Astrocyte of the cerebellum (primary cell): ENCODE measurements at places on chromosomes 5 and 9.

DNA sequence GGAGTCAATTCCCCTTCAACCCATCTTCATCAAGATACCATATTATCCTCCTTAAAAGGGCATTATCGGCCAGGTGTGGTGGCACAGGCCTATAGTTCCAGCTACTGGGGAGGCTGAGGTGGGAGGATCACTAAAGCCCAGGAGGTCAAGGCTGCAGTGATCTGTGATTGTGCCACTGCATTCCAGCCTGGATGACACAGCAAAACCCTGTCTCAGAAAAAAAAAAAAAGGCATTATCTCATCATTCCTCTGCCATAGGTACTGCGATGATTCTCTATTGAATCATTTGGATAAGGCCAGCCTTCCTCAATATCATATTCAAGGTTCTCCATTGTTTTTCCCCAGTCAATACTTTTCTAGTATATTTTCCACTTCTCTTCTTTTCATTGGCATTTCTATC lies 39.2 kb upstream of the RAB3C start:
- no peak for DNase-seq

- no peak for DNase-seq
Measured at GRCh38 chr9:32606811-32607210, 28.7 kb downstream of the TAF1L start.

- DNase-seq, result no peak
Measured at GRCh38 chr5:87340716-87341115, 72.0 kb downstream of the CCNH start.

- no peak for DNase-seq
Measured at GRCh38 chr5:5026409-5026785, 113.7 kb upstream of the ADAMTS16 start.

GRCh38 chr5:177275883-177276282 lies 27.6 kb downstream of the RAB24 start:
- no peak for DNase-seq

DNA sequence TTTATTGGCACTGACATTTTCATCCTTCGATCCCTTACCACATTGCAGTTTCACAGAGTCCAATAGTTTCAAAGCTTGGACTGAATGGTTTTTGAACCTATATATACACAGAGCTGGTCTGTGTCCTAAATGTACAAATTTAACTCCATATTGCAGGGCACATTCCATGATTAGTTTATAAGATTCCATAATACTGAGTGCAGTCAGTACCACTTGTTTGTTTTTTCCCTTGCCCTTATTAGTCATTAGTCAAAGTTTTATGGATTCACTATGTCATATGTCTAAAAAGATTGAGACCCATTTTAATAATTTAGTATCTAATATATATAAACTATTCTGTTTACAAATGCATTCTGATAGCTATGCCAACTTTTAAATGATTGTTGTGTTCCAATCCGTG lies 654.8 kb upstream of the MEF2C start:
- DNase-seq, result no peak

DNA sequence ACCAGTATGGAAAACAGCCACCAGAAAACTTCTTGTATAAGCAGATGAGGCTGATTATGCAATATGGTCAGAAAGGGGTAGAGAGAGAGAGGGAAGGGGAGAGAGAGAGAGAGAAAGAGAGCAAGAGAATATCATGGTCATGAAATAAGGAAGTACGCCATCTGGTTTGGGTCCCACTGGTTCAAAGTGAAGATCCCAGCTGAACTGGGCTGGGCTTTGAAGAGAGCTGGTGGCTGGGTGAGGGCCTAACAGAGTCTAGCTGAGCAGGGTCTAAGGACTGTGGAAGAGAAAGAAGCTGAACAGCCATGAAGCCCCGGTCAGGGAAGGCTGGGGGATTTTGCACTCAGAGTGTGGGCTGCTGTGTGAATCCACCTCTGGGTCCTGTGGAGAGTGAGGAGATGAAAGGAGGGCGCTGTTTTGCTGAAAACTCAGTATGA lies 14.6 kb downstream of the TRIM14 start:
- DNase-seq, result no peak

DNA sequence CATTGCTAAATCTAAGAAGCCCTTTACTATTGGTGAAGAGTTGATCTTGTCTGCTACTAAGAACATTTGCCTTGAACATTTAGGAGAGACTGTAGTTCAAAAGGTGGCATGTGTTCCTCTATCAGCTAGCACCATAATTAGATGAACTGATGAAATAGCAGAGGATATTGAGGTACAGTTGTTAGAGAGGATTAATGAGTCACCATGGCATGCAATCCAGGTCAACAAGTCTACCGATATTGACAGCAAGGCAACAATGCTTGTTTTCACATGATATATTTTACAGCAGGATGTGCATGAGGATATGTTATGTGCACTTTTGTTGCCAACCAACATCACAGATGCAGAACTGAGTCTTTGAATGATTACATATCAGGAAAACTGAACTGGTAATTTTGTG lies 134.3 kb upstream of the CDH9 start:
- DNase-seq, result no peak

DNA sequence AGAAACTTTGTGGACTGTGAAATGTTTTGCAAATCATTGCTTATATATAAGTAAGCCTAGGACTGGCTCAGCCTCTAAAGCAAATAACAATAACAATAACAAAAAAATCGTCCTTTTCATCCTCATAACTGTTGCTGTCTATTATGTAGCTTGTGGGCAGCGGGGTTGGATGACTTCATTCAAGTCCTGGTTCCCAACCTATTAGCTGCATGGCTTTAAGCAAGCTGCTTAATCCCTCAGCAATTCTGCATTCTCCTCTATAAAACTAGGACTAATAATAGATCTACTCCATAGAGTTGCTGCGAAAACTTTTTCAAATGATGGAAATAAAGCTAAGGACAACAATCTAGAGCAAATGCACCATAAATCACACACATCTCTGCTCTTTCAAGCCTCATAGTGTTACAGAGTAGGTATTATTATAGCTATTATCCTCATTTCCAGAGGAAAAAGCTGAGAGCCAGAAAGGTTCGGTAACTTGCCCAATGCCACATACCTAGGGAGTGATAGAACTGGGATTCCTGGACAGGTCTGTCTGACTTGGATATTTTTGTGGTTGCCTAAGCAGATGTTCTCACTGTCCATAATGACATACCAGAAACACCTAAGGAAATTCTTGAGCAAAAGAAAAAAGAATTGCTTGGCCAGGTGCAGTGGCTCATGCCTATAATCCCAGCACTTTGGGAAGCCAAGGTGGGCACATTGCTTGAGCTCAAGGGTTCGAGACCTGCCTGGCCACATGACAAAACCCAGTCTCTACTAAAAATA lies 98.8 kb upstream of the ADRA1B start:
- no peak for DNase-seq

GRCh38 chr9:92147030-92147851 lies 32.0 kb upstream of the SPTLC1 start:
- peak; percentile 66 for DNase-seq

DNA sequence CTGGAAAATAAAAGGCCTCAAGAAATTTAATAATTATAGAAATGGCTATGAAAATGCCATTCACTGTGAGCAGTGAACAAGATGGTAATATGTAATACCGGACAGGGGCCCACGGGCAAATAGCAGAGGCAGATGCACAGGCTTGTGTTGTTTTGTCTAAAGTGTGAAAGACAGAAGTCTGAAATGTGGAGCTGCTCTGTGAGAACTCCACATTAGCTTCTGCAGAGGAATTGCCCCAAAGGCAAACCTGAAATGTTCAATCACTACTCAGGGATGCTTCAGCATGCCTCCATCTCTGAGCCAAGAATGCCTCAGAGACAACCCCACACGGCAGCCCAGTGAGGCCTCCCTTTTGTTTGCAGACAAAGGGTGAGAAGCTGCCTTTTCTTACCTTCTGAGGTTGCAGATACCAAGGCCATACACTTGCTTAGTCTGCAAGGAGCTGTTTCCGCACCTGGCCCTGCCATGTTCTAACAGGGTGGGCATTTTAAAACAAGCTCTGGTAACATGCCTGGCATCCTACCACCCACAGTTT lies 124.3 kb upstream of the CXCL14 start:
- DNase-seq, result no peak

DNA sequence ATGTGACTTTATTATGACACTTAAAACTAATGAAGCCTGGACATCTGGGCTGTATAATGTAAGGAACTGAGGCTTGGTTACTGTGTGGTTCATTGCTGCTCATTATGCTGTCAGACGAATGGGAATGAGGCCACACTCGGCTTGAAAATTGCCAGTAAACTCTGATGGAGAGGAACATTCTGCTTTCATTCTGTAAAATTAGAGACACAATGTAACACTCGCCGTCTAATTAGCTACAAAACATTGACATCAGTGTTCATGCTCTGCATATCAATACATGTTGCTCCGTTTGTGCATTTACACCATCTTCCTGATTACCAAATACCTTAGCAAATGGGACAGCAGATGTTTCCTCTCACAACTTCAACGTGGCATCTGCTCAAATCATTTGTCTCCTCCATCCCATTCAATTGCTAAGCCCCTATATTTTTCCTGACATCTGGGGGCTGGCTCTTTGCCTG lies 133.0 kb downstream of the SLC28A3 start:
- DNase-seq, result no peak

GRCh38 chr5:62506659-62507460 lies 71.8 kb upstream of the LRRC70 start:
- DNase-seq, result peak; percentile 1

GRCh38 chr5:154783774-154784460 lies 28.7 kb downstream of the LARP1 start:
- no peak for DNase-seq

- DNase-seq, result no peak
Measured at GRCh38 chr5:8458038-8458383, 589.1 kb downstream of the MTRR start.

DNA sequence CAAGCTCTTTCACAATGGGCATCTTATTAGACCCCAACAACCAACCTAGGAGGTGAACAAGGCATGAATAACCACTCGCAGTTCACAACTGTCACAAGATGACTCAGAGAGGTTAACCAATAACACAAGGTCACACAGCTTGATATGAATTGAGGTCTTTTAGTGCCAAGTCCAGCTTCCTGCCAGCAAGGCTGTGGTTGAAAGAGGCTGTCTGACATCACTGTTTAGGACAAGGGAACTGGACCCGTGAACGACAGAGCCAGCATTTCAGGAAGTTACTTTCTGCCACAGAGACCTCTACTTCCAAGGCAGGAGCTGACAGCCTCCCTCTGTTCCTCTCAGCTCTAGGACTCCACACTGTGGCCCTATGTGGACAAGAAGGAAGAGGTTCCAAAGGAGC lies 53.4 kb upstream of the ALDH1B1 start:
- peak; percentile 65 for DNase-seq

DNA sequence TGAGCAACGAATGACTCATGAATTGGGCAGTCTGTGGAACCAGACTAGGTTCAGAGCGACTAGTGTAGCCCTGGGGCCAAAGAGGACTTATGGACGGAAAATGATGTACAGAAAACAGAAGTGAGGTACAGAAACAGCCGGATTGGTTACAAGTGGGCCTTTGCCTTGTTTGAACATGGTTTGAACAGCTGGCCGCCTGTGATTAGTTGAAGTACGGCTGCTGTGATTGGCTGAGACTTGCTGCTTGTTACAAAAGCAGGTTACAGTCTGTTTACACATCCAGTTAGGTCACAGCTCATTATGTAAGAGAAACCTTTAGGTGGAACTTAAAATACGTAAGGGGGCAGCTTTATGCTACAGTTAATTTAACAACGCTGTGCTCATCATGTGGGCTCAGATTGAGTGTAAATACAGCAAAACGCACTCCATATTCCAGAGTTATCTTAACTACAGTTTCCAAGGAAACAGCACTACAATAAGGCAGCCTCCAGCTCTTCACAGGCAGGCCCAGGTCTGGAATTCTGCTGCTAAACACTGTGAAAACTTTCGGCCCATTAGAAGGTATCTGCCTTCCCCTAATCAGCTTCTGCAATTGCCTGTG lies 6.5 kb downstream of the AMACR start:
- DNase-seq, result no peak

DNA sequence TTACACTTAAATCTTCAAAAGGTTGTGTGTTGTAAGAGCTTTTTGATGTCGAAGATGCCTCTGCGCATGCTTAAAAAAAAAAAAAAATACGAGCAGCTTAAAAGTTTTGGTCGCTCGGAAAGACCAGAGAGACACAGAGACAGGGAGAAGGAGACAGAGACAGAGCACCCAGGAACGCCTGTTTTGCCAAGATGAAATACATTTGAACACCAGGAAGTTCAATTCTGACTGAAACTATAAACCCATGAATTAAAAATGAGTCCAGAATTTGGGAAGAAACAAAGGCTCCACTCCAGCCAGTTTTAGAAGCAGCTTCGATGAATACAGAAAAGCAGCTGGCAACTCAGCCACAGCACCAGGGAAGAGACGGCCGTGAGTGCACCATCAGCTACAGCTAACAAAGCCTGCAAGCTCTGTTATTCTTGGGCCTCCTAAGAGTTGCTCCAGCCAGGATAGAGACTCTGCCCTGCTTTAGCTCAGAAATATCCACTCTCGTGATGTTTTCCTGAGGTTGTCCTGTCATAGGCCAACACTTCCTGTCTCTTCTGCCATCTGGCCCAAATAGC lies 2.5 kb upstream of the ZNF474 start:
- DNase-seq, result no peak

DNA sequence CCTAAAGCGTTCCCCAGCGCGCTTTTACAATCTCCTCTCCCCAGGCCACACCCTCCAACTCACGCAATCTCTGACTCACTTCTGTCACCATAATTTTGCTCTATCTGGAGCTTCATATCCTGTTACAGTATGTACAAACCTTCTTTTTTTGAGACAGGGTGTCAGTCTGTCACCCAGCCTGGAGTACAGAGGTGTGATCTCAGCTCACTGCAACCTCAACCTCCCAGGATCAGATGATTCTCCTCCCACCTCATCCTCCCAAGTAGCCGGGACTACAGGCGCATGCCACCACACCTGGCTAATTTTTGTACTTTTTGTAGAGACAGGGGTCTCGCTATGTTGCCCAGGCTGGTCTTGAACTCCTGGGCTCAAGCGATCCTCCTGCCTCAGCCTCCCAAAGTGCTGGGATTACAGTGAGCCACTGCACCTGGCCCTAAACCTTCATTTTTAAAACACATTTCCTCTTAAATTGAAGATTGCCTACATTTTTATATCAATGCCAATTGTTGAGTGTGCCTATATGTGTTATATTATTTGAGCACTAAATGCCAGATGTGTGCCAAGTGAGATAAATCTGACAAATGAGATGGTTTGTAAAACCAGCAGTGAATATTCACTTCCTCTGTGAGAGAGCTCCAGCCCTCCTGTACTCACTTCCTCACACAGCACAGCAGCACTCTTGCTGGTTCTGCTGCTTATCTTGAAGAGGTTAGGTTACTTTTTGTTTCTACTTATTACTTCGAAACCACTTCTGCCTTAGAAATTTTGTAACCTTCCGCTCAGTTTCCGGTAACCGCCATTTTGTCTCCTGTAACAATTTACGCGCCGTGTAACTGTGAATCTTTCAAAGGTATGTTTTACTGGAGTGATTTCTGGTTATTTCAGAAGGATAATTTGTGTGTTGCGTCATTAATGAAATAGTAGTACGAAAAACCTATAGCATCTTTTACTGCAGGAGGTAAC lies 57.9 kb downstream of the DOCK8 start:
- no peak for DNase-seq
